ENCODE measurements at places on chromosomes 7 and 10.

- no peak for DNase-seq
Measured at GRCh38 chr10:92969151-92969550, 91.4 kb upstream of the CYP26C1 start.

DNA sequence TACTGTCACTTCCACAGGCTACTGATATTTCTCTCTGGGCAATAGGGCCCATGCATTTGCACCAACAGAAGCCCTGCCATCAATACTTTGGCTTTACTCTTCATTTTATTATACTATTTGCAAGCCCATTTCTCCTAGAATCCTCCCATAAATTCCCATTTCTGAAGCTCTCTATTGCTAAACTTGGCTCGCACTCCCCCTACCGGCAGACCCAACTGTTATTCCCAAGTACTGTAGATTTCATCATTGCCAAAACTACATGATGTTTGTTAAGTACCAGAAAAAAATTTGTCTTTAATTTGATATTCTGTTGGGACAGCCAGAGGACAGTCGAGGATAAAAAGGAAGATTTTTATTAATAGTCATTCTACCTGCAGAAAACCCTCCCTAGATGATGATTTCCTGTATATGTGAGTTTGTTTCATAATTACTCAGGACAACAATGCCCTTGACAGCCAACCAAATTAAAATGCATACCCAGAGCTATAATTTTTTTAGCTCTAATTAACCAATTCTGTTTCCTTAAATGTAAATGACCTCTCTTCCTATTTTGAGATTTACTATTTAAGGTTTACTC lies 298.6 kb downstream of the REEP3 start:
- DNase-seq, result no peak

- DNase-seq, result no peak
Measured at GRCh38 chr10:94308866-94309265, 53.9 kb downstream of the NOC3L start.

- no peak for DNase-seq
Measured at GRCh38 chr10:13247246-13247645, 13.1 kb upstream of the UCMA start.

DNA sequence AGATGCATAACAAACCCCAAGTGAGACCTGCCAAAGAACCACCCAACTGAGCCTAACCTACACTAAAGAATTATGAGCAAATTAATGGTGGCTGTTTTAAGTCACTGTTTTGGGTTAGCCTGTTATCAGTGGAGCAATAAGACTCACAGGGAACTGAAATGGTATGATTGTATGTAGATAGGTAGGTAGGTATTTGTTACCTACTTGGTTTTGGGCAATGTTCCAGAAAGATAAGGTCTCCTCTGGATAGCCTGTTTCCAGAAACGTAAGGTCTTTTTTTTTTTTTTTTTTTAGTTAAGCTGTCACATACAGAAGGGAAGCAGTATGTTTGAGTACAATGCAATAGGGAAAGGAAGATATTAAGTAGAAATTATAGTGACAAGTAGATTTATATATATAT lies 47.6 kb downstream of the PSMC2 start:
- no peak for DNase-seq

DNA sequence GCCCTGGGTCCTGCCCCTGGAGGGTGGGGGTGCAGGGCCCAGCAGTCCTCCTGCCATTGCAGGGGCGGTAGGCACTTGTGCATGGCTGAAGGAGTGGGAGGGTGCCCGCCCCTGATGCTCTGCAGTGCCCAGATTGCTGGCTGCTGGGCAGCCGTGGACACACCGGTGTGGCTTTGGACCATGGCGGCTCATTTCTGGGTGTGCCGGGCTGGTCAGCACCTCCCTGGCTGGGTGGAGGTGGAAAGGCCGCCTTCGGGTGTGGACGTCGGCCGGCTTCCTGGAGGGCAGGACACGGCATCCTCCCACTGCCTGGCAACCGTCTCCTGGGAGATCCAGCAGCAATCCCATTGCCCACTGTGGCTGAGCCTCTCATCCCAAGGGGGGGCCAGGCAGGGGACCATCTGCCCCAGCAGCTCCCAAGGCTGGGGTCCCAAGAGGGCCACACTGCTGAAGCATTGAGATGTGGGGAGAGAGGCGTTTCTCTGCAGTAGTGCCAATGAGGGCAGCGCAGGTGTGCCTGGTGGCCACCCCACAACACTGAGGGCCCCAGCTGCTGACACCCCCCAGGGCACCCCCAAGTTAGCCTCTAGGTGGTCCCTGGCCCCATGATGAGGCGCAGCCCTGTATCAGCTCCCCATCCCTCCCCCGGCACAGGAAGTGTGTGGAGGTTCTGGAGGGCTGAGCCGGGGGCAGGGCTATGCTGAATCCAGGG lies 12.9 kb downstream of the TTYH3 start:
- DNase-seq, result no peak

- DNase-seq, result peak; percentile 64
Measured at GRCh38 chr10:33330543-33331378, 3.7 kb downstream of the NRP1 start.

GRCh38 chr10:4786043-4786839 lies 39.8 kb upstream of the AKR1E2 start:
- no peak for DNase-seq

GRCh38 chr10:77267703-77268675 lies 369.6 kb downstream of the KCNMA1 start:
- no peak for DNase-seq

GRCh38 chr10:112838784-112839481 lies 111.1 kb upstream of the TCF7L2 start:
- no peak for DNase-seq

DNA sequence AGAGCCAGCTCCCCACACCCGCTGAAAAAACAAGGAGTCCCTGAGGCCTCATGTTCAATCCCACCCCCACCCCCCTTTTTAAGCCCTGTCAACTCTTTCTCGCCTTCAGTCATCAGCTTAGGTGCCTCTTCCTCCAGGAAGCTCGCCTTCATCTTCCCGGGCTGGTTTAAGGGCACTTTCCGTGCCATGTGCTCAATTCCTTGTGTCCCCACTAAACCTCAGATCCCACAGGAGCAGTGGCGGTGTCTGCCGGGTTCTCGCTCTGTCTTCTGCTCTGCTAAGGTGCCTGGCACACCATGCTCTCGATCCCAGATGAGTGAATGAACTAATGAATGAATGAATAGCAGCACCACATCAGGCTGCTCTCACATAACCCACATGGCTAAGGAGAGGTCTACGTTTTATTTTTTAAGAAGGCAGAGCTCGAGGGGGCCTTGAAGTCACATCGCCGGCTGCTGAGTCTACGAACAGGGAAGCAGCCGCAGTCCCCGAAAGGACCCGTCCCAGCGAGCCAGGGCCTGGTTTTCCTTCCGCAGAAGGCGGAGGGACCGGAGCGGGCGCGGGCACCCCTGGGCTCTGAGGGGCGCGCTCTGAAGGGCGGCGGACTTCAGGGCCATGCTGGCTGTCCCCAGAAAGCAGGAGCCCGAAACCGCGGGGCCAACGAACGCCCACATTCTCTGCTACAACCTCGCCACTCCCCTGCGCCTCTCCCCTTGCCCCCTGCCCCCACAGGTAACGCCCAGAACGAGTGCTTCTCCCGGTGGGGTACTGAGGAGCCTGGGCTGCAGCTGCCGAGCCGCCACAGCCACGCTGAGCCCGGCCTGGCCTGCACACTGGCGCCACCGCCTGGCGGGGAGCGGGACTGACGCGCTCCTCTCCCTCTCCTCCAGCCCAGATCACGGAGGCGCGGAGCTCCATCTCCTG lies 73.4 kb upstream of the KCNMA1 start:
- peak; percentile 55 for DNase-seq

DNA sequence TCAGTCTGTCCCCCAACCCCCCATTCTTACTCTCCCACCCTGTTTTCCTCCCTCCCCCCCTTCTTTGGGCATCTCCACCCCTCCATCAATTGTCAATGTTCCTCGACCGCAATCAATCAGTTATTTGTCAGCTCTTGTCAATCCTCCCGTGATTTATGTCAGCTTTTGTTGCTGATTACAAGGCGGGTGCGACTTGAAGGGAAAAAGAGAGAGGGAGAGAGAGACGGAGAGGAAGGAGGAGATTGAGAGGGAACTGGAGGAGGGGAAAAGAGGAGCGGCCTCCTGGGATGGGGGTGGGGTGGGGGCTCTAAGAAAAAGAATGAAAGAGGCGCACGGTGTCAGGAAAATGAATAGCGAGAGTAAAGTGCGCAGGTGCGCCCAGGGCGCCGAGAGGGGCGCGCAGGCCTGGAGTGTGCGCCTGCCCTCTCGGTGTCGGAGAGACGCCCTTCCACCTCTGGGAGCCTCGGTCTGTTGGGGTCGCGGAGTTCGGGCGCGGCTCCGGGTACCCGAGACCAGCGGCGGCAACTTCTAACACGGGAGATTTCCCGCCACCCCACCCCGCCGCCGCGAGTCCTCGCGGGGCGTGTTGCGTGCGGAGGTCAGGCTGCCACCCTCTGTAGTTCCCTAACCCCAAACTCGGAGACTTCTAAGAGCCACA lies 1.1 kb upstream of the ZNF503 start:
- DNase-seq, result no peak

- no peak for DNase-seq
Measured at GRCh38 chr7:98278936-98279335, 2.5 kb upstream of the BRI3 start.

GRCh38 chr10:60172363-60172990 lies 217.2 kb downstream of the ANK3 start:
- no peak for DNase-seq
